Right kidney (tissue), 9 donors: ENCODE measurements at places on chromosomes 1 and 21.

DNA sequence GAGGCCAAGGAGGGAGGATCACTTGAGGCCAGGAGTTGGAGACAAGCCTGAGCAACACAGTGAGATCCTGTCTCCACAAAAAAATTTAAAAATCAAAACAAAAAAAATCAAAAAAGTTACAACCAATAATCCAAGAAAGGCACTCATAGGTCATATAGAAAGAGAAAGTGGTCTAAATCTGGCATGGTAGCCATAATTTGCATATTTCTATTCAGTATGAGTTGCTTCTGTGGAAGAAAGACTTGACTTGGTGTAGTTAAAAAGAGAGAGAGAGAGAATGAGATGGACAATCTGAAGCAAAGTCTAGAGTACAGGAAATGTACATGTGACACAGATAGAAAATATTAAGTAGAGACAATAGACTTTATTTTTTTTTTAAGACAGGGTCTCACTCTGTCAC lies 22.5 kb downstream of the JMJD4 start:
- no peak for DNase-seq

DNA sequence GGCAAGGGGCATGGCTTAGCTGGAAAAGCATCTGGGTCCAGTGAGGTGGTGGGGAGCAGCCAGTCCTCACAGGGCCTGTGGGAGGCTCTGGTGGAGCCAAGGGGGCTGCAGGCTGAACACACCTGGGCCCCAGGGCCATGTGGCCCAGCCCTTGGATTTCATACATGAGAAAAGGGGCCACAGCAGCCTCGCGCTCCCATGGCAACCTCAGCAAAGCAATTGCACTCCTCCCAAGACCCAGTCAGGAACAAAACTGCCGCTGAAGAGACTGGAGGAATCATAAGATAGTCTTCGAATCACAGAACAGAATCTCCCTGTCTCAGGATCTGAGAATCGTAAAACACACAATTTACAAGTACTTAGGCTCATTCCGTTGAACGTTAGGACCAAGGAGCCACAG lies 24.6 kb downstream of the LRP8 start:
- DNase-seq, result no peak

GRCh38 chr1:81703391-81703755 lies 97.4 kb upstream of the ADGRL2 start:
- DNase-seq, result no peak

DNA sequence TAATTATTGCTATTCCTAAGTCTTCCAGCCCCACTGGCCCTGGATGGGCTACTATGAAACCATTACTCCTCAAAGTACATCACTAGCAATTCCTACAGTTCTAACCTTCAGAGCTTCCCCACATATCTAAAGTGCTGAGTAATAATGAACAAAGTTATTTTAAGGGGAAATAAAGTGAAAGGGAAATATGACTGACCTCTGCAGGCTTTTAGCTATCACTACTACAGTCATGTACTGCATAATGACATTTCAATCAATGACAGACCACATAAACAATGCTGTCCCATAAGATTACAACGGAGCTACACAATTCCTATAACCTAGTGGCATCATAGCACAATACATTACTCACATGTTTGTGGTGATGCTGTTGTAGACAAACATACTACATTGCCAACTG lies 32.5 kb upstream of the ASPM start:
- no peak for DNase-seq

DNA sequence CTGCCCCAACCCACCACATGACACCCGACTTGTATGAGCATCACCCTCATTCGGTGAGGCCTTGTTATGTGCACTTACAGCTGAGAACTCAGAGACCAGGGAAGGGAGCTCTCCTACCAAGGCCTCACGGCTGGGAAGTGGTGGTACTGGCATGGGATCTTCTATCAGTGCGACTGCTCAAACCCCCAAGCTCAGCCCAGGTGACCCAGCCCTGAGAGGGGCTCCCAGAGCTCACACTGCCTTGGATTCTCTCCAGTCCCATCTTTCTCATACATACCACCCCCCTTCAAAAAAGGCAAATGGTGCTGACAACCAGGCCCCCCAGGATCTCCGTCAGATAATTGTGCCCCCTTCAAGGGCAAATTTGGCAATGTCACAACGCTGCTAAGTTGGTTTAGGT lies 777 bp upstream of the PLA2G2F start:
- no peak for DNase-seq

- DNase-seq, result no peak
These were observed 71.3 kb upstream of the S1PR1 start for GRCh38 chr1:101165532-101165931.

- DNase-seq, result no peak
These were observed 185.7 kb downstream of the ST6GALNAC3 start for GRCh38 chr1:76260279-76260678.

DNA sequence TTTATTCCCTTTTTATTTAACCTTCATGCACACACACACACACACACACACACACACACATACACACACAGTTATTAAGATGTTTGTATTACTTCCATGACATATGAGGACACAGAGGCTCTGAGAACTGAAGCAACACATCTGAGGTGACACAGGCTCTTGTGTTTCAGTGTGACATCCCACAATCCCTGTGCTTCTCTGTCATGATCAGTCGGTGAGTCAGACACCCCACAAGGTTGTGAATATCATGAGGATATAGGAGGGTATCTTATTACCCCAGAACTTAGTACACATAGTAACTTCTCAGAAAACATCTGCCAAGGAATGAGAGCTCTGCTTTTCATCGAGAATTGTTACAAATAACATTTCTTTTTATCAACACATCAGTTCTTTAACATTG lies 459.3 kb downstream of the PLPP3 start:
- no peak for DNase-seq

- DNase-seq, result peak; percentile 8
These were observed 24.3 kb upstream of the FMO2 start for GRCh38 chr1:171160639-171161354.

GRCh38 chr1:2554621-2555387 lies 1.4 kb upstream of the TNFRSF14 start:
- DNase-seq, result no peak

DNA sequence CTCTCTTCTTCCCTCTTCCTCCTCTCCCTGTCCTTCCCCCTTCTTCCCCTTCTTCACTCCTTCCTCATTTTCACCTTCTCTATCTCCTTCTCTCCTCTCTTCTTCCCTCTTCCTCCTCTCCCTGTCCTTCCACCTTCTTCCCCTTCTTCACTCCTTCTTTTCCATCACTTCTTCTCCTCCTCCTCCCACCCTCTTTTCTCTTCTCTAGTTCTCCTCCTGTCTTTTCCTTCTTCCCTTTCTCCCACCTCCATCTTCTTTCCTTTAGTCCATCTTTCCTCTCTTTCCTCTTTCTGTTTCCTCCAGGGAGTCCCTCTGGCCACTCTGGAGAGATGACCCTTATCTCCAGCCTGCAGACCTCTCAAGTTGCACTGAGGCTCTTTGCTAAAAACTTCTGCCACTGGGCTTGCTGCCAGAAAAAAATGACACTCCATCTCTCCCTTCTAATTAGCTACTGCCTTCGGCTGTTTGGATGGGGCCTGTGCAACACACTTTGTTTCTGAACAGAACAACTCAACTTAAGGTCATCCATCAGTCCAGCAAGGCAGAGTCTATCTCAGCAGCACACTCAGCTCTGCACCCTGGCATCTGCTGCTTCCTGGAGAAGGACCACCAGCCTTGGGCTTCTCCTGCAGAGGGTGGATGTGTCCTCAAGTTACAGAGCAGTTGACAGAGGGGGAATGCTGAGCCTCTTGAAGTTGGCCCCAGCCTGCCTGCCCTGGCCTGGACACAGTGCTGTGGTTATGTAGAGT lies 538.8 kb downstream of the MATN1 start:
- no peak for DNase-seq

GRCh38 chr1:232111611-232112010 lies 485.0 kb downstream of the DISC1 start:
- no peak for DNase-seq

DNA sequence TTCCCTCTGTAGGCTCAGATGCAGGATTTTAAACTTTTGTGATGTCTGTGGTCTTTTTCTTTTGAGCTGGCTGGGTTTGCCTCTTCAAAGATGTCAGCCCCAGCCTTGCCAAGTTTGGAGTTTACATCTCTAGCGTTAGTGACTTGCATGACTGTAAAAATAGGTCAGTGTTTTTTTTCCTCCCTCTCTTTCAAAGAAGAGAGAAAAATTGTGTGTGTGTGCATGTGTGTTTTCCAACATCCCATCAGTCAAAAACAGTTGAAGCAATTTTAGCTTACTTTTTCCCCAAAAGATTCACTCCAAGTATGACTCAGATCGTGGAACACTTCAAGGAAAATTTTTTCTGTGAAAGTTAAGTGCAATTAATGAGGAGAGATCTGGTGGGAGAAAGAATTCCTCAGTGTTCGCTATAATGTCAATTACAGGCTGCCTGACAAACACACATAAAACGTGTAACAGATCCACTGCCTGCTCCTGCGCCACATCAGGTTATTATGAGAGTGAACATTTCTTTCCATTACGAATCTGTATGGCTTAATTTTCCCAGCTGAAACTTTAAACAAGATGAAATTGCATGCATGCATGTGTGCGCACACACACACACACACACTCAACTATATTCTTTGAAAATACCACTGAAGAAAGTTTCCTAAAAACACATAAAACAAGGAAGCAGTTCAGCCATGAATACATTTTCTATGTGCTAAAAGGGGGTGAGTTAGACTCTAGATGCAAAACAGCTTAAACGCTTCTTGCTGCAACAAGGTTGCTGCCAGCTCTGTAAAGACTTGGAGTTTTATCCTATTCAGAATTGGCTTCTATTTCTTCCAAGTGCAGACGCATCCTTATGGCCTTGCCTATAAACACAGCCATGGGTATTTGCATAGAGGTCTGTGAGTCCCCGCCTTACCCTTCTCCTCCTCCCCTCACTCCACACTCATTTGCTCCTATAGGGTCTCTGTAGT lies 55.5 kb downstream of the TLR5 start:
- DNase-seq, result no peak

DNA sequence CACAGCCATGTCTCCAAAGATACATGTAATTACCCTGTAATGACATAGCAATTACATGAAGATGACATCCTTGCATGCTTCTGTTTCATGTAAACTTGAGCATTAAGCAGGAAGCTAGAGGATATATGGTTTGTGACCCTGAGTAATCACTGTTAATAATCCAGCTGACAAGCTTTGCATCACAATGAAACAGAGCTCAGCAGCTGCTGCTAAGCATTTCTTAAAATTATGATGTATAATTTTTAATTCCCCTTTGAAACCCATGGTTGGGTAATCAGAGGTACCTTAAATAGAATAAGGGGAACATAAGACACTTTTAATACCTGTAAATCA lies 293.5 kb downstream of the NTNG1 start:
- DNase-seq, result no peak

DNA sequence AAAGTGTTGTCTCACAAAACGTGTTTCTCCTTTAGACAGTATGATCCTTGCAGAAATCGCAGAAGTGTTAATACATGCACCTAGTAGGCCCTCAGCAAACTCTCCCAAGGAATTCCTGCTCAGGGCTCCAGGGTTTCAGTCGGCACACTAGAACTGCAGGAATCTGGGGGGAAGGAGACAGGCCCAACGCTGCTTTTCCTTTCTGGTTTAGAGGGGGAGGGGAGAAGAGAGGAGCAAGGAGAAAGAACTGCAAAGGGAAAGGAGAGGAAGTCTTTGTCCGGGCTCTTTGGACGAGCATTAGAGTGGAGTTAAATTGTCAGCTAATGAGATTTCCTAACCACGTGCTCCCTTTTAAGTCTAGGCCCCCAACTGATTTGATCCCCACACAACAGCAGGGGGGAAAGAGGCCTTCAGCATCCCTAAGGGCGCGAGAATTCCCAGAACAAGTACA lies 103.7 kb upstream of the SOD1 start:
- DNase-seq, result no peak

DNA sequence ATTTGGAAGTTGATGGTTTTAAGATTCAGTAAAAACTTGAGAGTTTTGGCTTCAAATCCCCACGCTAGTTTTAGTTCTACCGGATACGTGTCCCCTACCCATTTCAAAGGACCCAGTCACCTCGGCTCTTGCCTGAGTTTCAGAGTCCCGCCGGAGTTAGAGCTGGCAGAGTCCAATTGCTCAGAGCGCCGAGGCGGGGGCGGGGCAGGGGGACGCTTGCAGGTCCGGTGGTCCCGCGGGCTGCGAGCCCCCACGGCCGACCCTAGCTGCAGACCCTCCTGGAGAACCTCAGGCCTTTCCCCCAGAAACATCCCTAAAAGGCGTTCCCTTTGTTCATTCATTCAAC lies 765 bp upstream of the VPS45 start:
- DNase-seq, result peak; percentile 94

GRCh38 chr1:21681426-21681825 lies 12.3 kb upstream of the RAP1GAP start:
- no peak for DNase-seq

DNA sequence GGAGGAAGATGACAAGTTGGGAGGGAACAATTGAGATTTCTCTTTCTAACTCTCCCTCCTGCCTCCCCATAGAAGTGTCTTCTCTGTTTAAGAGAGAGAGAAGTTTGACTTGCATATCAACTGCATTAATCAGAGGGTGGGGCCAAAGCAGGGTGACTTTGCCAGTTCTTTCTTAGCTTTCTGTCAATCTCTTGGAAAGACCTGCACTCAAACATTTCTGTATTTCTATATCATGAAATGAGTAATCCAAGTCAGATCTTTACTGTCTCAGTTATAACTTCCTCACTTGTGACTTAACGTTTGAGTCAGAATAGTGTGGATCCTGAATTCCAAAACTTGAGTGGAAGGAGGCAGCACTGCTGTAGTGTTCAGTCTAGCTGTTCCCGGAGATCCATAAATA lies 180.8 kb upstream of the KCNK2 start:
- DNase-seq, result no peak
